Stimulated activated CD4-positive, alpha-beta T cell treated with anti-CD3 and anti-CD28 coated beads, Interleukin-2, amount 100 ng/mL, for 24 hours (primary cell): ENCODE measurements at places on chromosomes 12 and 14.

DNA sequence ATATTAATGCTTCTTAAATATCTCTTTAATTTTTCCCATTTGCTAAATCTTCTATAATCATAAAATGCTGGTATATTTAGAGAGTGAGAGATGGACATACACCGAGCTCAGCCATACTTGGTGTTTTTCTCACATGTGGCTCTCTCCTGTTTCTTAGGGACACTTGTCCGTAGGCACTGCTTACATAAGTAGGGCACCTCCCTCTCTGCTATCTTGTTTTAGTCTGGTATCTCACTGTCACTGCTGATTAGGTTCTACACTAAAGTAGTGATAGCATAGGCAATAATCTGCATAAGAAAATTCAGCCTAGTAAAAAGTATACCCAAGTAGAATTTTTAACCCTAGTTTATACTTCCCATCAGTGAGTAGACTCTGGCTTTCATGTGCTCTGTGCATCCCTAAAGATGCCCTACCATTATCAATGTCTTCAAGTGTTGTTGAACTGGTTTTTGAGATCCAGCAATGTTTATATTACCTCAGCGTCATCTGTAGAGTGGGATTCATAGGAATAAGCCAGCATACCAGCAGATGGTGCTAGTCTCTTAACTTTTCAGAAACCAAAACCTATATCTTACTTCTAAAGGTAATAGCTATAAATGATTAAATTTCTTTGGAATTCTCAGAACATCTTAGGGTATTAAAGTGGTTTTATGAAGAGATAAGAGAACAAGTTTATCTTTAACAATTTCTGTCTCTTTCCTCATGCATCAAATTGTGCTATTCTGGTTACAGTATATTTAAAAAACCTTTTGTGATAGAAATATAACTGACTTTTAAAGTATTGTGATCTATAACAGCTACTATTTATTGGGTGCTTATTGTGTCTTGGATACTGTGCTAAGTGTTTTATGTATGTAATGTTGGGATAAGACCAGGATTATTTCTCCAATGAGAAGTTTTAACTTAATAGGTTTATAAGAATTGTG, 32.9 kb downstream of the ARID2 start:
- DNase-seq: no peak

GRCh38 chr12:69105101-69105962, 134.0 kb upstream of the CPSF6 start:
- no peak for DNase-seq

GRCh38 chr12:58668871-58669270, 251.4 kb downstream of the LRIG3 start:
- DNase-seq: no peak

DNA sequence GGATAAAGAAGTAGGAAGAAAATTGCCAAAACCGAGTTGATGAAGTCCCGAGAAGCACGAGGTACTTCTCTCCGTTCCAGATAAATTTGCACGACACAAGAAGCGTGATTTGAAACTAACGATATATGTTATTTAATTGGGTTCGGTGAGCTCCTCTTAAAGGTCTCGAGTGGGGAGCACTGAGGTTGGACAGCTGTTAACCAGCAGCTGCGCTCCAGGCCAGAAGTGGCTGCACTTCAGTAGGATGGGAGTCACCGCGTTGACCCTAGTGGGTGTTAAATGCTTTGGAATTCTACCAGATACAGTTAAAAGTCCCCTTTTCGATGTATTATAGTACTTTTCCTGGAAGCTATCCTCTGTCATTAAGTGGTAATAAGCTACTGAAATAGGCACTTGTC, 953 bp upstream of the DCAF5 start:
- DNase-seq: no peak

DNA sequence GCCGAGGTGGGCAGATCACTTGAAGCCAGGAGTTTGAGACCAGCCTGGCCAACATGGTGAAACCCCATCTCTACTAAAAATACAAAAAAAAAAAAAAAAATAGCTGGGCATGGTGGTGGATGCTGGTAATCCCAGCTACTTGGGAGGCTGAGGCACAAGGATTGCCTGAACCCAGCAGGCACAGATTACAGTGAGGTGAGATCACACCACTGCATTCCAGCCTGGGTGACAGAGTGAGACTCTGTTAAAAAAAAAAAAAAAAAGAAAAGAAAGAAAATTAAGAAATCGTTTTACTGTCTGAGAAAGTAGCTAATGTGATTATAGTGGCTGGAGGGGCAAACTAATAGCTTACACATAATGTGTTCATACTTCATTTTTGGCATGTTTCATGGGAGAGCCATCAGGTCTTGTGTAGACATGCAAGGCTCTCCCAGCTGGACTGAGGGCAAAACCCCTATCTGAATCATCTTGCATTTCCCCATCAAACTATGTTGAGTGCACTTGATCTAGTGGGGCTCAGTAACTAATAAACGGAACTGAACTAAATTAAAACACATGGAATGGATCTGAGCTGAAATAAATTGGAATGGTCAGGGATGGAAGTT, 16.2 kb downstream of the KIF21A start:
- no peak for DNase-seq

GRCh38 chr12:49825971-49826421, 2.2 kb downstream of the NCKAP5L start:
- DNase-seq: no peak

DNA sequence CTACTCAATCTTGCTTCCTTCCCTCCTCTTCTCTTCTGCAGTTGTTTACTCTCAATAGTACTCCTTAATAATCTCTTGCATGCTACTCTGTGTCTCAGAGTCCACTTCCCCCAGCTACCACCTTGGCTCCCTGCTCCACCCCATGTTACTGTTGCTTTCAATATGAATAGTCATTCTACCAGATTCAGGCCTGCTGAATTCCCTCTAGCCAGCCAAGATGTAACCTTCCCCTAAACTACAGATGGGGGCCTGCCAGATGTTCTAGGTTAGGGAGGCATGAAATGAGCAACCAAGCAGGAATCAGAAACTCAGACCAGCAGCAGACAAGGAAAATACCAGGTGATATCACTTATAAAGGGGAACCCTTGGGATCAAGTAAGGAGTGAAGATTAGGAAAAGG, 392.1 kb upstream of the DDHD1 start:
- no peak for DNase-seq

- peak; percentile 41 for DNase-seq
These were observed 41.9 kb downstream of the PSMA6 start for GRCh38 chr14:35333797-35334743.

DNA sequence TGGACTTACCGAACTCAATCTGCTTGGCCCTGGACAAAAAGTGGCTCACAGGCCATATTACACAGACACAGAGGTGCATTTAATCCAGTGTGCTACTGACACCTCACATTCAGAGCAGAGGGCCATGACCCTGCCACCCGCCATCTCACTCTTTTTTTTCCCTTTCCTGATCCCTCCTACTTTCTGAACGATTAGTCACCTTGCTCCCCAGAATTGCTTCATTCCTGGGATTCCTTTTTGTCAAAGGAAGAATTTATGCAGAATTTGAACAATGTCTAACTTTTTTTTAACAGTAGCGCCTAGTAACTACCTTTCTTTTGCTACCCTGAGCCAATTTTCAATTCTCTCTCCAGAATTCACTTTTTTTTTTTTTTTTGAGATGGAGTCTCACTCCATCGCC, 4.6 kb downstream of the PKP2 start:
- no peak for DNase-seq

DNA sequence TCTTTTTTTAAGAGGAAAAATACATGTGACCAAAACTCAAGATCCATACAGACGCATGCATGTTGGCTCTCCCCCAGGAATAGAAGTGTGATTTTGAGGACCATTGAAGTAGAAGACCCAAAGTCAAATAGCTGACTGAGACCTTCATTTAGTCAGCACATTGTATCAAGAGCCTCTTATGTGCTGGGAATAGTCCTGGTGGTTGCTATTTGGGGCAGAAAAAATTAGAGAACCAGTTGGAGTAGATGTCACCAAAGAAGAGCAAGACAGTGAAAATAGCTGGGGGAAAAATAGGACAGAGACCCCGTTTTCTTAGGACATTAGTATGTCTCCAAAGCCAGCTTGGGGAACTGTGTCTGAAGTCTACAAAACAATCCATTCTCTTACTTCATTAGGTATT, 93.6 kb downstream of the PELI2 start:
- no peak for DNase-seq

- DNase-seq: no peak
These were observed 160.4 kb upstream of the NOS1 start for GRCh38 chr12:117521867-117522266.

DNA sequence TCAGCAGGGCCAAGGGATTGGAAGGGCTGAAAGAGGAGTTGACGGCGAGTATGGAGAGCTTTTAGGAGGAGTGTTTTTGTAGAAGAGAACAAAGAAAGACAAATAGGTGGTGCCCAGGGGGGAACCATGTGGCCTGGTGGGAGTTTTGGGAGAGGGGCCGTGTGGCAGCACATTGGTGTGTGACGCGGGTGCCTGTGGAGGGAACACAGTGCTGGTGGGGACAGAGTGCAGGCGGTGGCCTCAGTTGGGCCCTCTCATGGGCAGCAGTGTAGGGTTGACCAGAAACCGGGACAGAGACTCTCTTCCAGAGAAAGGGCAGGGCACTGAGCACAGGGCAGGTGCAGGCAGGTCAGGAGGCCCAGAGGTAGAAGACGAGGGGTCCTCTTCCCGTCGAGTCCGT, 56.5 kb downstream of the TECPR2 start:
- DNase-seq: no peak

- DNase-seq: no peak
These were observed 272.7 kb downstream of the AEBP2 start for GRCh38 chr12:19712041-19712440.

- no peak for DNase-seq
These were observed 169.4 kb upstream of the PLEKHG7 start for GRCh38 chr12:92533280-92533890.

DNA sequence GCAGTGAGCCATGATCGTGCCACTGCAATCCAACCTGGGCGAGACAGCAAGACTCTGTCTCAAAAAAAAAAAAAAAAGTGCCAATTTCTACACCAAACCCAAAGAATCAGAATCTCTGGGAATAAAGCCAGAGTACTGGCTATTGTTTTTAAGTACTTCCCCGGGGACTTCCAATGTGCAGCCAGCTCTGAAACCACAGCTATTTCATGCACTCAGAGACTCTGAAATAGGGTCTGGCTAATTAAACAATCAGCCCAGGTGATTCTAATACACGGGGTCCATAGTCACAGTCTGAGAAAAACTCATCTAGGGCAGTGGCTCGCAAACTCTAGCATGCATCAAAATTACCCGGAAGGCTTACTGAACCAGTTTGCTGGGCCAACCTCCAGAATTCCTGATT, 56.3 kb downstream of the SIX6 start:
- DNase-seq: no peak

DNA sequence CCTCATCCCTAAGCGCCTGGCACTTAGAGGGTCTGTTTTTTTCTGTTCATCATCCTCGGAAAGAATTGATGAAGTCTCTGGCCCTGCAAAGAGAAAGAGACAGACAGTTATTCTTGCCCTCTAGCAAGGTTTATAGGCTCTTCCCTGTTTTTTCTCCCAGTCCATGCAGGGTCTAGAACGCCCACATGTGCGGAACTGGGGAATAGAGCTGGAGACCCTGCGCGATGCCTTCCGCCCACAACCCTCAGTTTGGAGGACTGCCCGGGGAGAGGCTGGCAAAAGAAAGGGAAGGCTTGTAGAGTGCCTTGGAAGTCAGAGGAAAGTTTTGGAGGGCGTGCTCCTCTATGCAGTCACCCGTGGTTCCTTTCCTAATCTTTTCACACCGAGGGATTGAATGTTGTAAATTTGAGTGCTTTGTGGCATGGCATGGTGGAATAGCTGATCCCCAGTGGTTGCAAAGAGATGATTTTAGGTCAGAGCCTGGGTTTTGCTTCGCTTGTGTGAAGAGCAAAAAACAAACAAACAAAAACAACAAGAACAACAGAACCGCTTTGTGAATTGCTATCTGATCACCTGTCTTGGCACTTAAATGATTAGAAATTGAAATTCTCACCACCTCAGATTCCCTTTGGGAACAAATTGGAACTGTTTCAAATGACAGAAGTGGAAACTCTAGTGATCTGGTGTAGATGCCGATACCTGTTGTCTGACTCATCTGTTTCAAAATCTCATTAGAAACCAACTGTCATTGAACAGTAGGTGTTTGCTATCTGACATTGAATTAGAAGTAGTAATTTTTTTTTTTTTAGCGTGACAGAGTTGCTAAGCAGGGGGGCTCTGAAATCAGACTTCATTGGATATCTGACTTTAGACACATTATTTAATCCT, 947 bp downstream of the GAS2L3 start:
- DNase-seq: no peak

DNA sequence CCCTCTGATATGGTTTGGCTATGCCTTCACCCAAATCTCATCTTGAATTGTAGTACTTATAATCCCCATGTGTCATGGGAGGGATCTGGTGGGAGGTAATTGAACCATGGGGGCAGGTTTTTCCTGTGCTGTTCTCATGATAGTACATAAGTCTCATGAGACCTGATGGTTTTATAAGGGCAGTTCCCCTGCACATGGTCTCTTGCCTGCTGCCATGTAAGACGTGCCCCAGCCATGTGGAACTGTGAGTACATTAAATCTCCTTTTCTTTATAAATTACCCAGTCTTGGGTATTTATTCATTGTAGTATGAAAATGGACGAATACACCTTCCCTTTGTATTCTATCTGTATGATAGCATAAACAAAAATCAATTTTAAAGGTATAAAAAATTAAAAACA, 333.4 kb upstream of the FBXO33 start:
- no peak for DNase-seq

DNA sequence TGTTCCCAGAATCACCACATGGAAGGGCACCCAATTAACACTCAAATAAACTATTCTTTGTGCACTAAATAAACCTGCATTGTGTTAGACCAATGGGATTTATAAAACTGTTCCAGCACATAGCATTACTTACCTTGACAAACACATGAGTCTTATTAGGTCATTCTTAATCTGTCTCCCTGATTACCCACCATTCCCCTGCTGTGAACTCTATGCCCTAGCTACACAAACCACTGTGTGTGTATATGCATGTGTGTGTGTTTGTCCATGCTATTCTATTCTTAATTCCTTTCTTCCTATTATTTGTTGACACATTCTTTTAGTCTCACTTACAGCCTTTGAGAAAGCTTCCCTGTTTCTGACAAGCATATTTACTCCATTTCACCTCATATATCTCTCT, 303.6 kb upstream of the GARIN6 start:
- DNase-seq: no peak

- no peak for DNase-seq
These were observed 248.3 kb downstream of the PHLDA1 start for GRCh38 chr12:75783093-75783877.

DNA sequence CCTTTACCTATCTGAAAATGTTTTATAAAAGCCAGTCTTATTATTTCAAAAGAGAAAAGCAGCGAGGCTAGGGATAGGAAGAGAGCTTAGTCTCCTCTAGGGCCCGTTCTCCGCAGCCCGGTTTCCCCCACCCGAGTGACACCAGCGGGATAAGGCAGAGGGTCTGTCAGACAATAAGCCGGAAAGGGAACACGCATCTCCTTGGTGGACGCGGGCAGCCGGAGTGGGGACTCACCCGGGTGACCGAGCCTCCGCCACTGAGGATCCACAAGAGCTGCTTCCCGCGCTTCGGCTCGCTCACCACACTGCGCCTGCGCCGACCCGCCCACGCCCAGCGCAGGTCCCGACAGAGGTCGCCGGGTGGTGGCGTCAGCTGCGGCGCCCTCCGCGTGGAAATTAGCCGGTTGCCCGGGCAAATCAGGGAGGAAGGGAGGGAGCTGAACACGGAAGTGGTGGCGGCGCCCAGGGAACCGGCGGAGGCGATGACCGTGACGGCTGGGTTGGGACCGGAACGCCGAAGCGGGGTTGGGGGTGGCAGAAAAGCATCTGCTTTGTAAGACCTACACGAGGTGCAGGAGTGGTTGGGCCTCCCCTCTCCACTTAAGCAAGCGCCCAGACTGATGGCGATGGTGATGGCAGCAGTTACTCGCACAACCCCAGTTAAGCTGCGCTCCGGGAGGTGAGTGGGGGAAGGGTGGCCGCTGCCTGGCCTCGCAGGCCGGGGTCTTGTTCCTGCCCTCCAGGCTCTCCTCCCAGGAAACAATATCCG, at the start of the genes SOCS4 and WDHD1:
TSS of gene SOCS4 (plus strand) at position 444 of the 769 bp plus-strand sequence. CDS start 15,806 bp downstream, outside the sequence.
TSS of gene WDHD1 (minus strand) at position 307 of the 769 bp plus-strand sequence. CDS start 312 bp downstream, outside the sequence.
- peak; percentile 99 for DNase-seq
